ENCODE measurements at places on chromosomes 7 and 10.

DNA sequence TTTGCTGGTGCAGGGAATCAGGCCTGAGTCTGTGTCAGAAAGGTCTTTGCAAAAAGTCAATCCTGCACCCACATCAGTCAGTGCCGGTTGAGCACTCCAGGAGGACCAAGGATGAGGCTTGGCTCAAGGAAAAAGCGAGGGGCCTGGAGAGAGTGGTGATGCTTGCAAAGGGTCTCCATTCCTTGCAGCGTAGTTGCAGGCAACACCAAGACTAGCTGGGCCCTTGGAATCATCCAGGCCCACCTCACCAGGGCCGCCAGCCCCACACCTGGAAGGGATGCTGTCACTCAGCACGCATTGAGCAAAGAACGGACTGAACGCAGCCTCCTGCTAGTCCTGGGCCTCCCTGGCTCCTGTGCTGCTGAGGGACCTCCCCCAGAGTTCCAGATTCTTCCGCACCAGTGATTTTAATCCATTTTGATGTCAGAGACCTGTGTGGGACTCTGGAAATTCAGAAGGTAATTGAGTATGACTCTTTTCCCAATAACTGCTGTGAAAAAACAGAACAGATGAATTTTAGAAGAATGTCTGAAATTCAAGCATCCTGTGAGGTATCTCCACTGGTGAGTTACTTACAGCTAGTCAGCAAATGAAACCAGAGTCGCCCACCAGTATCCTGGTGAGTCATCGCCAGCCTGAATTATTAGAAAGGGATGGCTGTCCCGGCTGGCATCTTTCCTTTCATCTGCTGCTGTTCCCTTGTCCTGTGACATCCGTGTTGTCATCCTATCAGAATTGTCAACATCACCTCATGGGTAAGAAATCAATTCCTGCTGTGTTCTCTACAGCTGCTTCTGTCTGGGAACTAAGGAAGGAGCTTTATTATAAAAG is 150.8 kb upstream of the NPS start:
- no peak for DNase-seq

GRCh38 chr7:114083166-114084001 is 164.6 kb upstream of the PPP1R3A start:
- no peak for DNase-seq

- no peak for DNase-seq
These were observed 219.7 kb upstream of the STK17A start for GRCh38 chr7:43363035-43363791.

GRCh38 chr7:107069457-107069856 is 25.0 kb downstream of the PRKAR2B start:
- DNase-seq = no peak

DNA sequence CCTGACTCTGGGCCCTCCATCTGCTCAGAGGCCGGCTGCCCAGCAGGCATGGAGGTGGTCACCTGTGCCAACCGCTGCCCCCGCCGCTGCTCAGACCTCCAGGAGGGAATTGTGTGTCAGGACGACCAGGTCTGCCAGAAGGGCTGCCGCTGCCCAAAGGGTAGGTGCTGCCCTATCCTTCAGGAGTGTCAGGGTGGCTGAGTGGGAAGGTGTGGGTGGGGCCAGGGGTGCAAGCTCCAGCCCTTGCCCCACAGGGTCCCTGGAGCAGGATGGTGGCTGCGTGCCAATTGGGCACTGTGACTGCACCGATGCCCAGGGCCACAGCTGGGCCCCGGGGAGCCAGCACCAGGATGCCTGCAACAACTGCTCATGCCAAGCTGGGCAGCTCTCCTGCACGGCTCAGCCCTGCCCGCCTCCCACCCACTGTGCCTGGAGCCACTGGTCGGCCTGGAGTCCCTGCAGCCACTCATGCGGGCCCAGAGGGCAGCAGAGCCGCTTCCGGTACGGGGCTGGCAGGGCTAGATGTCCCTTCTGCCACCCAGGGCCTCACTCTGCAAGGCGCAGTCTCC is 17.5 kb upstream of the ZNF862 start:
- DNase-seq = no peak

- DNase-seq = no peak
These were observed 35.3 kb downstream of the NUDCD3 start for GRCh38 chr7:44455155-44455554.

- no peak for DNase-seq
These were observed 89.6 kb downstream of the PODXL start for GRCh38 chr7:131466735-131467365.

All from omental fat pad (tissue), 4 donors.